ENCODE measurements at places on chromosomes 16 and 17.

- no peak for DNase-seq
Measured at GRCh38 chr17:46738544-46738943, 79.9 kb downstream of the WNT3 start.

DNA sequence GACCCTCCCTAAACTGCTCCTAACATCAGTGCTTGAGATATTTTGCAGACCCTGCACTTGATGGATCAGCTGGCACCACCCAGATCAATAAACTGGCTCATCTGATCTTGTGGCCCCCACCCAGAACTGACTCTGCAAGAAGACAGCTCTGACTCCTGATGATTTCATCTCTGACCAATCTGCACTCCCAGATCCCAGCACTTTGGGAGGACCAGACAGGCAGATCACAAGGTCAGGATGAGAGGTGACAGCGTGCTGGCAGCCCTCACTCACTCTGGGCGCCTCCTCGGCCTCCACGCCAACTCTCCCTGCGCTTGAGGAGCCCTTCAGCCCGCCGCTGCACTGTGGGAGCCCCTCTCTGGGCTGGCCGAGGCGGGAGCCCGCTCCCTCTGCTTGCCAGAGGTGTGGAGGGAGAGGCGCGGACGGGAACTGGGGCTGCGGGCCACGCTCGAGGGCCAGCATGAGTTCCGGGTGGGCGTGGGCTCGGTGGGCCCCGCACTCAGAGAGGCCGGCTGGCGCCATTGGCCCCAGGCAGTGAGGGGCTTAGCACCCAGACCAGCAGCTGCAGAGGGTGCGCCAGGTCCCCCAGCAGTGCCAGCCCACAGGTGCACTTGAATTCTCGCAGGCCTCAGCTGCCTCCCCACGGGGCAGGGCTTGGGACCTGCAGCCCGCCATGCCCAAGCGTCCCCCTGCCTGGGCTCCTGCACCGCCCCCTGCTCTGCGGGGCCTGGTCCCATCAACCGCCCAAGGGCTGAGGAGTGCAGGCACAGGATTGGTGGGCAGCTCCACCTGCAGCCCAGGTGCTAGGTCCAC lies 2.4 kb upstream of the C16orf54 start:
- DNase-seq, result no peak

GRCh38 chr17:49390548-49391324 lies 23.9 kb downstream of the PHB1 start:
- peak; percentile 27 for DNase-seq

DNA sequence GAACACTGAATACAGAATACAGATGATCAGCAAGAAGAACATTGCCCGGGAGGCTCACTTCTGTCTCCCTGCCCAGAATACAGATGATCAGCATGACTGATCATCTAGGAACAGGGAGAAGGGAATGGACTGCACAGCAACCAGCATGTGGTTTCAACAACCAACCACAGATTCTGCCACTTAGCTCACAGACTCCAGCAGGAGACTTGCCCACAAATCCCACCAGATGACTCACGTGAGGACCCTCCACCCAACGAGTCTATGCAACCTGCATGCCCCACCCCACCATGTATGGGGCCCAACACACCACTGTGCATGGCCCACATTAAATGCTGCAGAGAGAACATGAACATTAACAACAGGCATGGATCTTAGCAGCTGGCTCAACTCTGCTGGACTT lies 36.1 kb upstream of the ALOX12 start:
- no peak for DNase-seq

DNA sequence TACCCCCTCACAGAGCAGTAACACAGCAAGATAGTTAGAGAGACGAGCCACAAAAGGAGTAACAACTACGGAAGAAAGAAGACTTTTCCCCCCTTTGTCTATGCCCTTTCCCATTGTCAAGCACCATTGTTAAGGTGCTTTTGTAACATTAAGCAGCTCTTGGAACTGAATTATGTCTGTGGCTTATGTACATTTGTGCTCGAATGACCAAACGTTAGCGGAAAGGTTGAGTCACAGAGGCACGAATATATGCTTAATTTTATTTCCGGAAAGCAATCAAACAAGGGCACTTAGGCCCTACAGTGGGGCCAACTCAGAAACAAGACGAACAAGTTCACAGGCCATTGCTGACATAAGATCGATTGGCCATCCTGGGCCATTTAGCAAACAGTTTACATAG lies 109.5 kb downstream of the ANKFN1 start:
- no peak for DNase-seq

DNA sequence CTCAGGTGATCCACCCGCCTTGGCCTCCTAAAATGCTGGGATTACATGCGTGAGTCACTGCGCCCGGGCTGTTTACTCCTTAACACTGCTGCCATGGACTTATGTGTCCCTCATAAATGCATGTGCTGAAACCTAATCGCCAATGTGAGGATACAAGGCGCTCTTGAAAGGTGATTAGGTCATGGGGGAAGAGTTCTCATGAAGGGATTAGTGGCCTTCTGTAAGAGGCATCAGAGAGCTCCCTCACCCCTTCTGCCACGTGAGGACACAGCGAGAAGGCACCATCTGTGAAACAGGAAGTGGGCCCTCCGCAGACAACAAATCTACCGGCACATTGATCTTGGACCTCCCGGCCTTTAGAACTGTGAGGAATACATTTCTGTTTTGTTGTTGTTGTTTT lies 19.1 kb downstream of the ITPRIPL2 start:
- no peak for DNase-seq

GRCh38 chr17:40614431-40615067 lies 33.1 kb downstream of the SMARCE1 start:
- DNase-seq, result no peak

DNA sequence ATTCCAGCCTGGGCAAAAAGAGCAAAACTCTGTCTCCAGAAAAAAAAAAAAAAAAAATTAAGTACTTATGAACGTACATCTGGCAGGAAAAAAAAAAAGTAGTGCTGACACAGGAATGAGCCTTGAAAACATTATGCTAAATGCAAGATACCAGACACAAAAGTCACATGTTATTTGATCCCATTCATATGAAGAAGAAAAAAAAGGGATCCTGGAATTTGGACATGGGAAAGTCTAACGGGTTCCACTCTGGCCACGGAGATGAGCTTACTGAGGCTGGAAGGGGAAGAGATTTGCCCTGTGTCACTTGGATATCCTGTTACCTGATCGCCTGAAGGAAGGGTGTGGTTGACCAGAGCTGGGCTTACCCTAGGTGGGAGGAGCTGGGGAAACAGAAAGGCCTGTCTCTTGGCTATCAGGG lies 251.9 kb downstream of the PARN start:
- DNase-seq, result no peak

GRCh38 chr16:66740533-66740932 lies 10.9 kb downstream of the DYNC1LI2 start:
- DNase-seq, result no peak

DNA sequence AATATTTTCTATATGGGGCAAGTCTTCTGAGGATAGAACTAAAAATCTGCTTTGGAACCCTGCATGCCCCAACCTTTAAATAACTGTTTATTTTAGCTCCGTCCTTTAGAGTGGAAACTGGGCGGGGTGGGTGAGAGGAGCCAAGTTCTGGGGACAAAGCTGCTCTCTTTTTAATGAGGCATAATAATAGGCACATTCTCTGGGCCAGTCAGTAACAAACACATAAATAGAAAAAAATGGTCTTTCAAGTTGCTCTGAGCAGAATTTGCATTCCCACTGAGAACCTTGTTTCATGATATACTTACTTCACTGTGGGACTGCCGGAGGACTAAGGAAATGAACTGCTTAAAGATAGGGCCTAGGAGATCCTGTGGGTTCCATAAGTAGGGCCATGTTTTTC lies 51.5 kb downstream of the KNOP1 start:
- no peak for DNase-seq

DNA sequence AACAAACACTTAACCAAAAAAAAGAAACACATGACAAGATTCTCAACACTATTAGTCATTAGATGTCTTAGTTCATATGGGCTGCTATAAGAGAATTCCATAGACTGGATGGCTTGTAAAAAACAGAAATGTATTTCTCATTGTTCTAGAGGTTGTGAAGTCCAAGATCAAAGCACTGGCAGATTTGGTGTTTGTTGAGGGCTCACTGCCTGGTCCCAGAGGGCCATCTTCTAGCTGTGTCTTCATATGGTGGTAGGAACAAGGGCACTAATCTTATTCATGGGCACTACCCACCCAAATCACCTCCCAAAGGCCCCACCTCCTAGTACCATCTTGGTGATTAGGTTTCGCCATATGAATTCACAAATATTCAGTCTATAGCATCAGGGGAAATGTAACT lies 162.5 kb upstream of the SDK2 start:
- DNase-seq, result no peak

GRCh38 chr16:51429041-51429440 lies 278.0 kb upstream of the SALL1 start:
- DNase-seq, result no peak

DNA sequence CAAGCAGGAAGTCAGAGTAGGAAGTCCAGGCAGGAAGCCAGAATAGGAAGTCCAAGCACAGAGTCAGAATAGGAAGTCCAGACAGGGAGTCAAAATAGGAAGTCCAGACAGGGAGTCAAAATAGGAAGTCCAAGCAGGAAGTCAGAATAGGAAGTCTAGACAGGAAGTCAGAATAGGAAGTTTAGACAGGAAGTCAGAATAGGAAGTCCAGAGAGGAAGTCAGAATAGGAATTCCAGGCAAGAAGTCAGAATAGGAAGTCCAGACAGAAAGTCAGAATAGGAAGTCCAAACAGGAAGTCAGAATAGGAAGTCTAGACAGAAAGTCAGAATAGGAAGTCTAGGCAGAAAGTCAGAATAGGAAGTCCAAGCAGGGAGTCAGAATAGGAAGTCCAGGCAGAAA lies 105.3 kb upstream of the C16orf82 start:
- no peak for DNase-seq

- DNase-seq, result no peak
Measured at GRCh38 chr16:58577141-58577540, 52.5 kb downstream of the CNOT1 start.

DNA sequence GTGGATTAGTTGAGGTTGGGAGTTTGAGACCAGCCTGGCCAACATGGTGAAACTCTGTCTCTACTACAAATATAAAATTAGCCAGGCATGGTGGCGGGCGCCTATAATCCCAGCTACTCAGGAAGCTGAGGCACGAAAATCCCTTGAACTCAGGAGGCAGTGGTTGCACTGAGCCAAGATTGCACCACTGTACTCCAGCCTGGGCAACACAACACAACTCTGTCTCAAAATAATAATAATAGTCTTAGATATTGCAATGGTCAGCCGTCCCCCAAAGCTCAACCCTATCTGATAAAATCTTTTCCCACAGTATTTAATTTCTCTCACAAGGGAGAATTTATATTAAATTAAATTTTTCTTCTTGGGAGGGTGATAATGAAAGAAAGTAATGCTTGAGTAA lies 169.6 kb downstream of the XYLT1 start:
- no peak for DNase-seq

DNA sequence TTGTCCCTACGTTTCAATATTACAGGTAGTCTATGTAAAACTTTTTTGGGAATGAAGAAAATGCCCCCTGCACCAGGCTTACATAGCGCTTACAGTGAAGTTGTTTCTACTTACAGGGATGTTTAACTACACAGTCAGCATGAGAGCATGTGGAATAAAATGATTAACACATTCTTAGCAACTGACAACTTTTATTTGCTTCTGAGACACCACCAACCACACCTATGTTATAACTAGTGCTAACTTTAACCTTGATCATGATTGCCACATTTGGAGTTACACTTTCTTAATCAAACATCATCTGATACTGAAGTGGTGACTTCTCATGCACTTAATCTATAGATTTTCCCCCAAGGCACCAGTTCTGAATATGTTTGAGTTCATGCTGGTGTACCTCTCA lies 20.3 kb upstream of the ZNF267 start:
- no peak for DNase-seq

- peak; percentile 38 for DNase-seq
Measured at GRCh38 chr17:21452377-21453143, 76.4 kb downstream of the KCNJ12 start.

DNA sequence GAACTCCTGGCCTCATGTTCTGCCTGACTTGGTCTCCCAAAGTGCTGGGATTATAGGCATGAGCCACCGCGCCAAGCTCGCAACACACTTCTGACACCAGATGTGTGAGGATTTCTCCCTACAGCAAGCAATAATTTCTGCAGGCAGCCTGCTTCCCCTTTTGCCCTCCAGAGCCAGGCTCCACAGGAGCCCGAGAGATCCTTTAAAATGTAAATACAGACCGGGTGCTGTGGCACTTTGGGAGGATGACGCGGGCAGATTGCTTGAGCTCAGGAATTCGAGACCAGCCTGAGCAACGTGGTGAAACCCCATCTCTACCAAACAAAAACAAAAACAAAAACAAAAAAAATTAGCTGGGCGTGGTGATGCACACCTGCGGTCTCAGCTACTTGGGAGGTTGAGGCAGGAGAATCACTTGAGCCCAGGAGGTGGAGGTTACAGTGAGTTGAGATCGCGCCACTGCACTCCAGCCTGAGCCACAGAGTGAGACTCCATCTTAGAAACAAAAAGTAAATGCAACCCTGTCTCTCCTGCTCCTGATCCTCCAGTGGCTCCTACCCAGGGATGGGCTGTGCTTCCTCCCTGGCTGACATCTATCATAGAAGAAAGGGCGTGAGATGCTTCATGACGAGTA lies 14.7 kb downstream of the C16orf96 start:
- no peak for DNase-seq

DNA sequence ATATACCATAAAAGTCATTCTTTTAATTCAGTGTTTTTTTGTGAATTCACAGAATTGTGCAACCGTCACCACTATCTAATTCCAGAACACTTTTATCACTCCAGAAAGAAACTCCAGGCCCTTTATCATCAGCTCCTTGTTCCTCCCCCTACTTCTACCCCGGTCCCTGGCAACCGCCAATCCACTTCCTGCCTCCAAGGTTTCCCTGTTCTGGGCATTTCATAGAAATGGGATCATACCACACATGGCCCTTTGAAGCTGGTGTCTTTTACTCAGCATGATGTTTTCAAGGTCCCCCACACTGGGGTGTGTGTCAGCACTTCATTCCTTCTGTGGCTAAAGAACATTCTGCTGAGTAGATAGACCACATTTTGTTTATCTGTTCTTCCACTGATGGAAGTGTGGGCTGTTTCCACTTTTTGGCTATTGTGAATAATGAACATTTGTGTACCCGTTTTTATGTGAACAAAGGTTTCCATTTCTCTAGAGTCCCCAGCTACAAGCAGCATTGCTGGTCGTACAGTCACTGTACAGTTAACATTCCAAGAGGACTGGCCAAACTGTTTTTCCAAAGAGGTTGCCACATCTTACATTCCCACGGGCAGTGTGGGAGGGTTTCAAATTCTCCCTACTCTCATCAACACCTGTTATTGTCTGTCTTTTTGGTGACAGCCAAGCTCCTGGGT lies 75.8 kb upstream of the ZNF469 start:
- DNase-seq, result no peak
